ENCODE measurements at places on chromosomes 7 and 10.

GRCh38 chr7:122802301-122802751, 83.9 kb downstream of the CADPS2 start:
- DNase-seq = no peak

DNA sequence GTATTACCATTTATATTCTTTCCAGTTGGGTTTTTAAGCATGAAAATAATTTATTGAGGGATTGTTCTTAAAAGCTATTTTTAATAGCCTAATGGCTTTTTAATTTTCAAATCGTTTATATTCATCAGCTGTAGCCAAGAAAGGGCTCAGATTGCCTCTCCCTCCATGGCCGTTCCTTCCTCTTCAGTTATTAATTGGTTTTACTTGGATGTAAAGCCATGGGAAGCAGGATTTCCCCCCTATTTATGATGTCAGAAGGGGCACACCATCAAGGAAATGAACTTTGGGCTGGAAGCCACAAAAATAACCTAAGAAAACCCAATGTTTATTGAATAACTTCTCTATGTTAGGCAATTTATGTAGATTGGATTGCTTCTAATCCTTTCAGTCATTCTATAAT, 656.3 kb downstream of the TYW1 start:
- no peak for DNase-seq

- DNase-seq = no peak
Measured at GRCh38 chr10:35268791-35269257, 67.5 kb upstream of the CCNY start.

DNA sequence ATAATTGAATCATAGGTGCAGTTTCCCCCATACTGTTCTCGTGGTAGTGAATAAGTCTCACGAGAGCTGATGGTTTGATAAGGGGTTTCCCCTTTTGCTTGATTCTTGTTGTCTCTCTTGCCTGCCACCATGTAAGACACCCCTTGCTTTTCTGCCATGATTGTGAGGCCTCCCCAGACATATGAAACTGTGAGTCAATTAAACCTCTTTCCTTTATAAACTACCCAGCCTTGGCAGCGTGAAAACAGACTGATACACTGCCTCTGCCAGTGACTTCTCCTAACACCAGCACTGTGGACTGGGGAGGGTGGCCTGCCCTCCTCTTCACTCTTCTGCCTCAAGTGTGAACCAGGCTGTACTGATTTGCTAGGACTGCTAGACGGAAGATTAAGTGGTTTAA, 108.6 kb downstream of the RAB11FIP2 start:
- no peak for DNase-seq

- DNase-seq = no peak
Measured at GRCh38 chr7:14483663-14484062, 418.9 kb downstream of the DGKB start.

- DNase-seq = no peak
Measured at GRCh38 chr7:22791204-22792158, 31.2 kb downstream of the TOMM7 start.

- DNase-seq = no peak
Measured at GRCh38 chr7:112433289-112433688, 17.0 kb upstream of the IFRD1 start.

- DNase-seq = no peak
Measured at GRCh38 chr7:122161628-122162027, 17.6 kb upstream of the AASS start.

GRCh38 chr10:103564776-103565520, 71.4 kb downstream of the NEURL1 start:
- peak; percentile 73 for DNase-seq

DNA sequence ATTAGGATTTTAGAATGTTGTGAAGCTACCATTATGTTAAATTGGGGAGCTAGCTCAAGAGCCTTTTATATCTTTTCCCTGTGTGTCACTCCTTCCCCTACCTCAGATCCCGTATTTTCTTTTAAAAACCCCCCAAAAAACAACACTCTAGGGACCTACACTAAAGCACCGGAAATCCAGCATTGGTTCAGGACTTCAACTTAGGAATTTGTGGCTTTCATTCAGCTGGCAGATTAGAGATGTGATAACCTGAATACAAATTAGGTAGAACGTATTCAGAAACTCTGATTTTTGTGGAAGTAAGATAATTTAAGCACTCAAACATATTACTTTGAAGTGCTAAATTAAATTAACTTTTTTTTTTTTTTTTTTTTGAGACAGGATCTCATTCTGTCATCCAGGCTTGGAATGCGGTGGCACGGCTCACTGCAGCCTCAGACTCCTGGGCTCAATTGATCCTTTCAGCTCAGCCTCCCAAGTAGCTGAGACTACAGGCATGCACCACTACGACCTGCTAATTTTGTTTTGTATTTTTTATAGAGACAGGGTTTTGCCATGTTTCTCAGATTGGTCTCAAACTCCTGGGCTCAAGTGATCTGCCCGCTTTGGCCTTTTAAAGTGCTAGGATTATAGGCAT, 6.8 kb downstream of the TBC1D12 start:
- DNase-seq = no peak

GRCh38 chr10:124227988-124228387, 134.6 kb upstream of the CHST15 start:
- no peak for DNase-seq

DNA sequence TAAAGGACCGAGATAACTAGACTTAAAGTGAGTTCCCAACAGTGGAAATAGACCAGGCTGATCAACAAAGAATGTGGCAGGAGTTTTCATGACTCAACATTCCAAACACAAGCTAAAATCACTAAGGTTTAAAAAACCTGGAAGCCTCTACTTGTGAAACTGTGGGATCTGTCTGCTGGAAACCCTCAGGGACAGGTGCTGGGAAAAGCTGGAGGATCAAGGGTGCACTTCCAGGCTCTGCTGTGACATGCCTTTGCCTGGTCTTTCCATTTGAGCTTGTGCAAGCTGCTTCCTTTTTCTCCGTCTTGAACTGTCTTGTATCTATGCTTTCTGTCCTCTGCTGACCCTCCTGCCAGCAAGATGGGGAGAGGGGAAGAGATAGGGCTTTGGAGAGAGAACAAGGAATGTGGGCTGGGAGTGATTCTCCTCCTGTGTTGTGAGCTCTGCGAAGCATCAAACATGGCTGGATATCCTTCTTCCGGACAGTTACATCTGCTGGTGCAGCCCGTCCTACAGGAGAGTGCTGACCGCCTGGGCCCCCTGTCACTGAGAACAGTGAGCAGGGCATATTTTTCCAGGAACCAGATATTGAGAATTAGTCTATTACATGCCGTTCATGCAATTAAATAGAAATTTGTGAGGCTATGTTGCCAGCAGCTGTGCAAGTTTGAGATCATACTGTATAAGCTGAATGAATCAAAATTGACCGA, 25.5 kb downstream of the ARHGAP22 start:
- peak; percentile 4 for DNase-seq

DNA sequence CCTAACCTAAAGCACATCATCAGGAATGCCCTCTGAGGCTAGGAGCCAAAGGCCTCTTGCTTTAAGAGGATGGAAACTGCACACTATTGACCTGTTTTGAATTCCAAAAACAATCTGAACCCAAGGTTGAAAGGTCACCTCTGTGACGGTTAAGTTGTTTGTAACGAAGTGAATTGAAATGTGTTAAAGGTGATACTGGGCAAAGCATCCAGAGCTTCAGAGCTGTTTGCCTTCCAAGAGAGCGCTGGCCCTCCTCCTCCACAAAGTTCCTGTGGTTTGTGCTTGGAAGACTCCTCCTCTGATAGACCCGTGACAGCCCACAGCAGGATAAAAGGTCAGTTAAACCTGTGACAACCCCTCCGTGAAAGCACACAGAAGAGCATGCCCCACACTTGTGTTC, 133.7 kb upstream of the CTTNBP2 start:
- DNase-seq = no peak

DNA sequence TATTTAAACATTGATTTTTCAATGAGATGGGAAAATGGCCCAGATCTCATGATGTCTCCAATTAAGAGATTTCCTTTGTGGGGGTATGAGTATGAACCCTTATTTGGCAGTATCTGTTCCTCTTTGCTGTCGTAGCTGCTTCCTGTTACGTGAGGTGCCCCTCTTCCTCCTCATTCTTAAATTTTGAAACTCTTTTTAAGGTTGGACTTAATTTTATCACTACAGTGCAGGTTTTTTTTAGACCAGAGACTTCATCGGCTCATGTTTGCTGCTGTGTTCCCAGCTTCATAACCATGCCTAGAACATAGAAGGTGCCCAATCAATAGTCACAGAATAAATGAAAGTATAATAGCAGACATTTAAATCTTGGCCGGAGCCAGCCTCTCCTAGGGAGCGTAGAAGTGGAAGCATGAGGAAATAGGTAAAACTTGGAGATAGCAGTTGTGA, 2.4 kb downstream of the MIOS start:
- DNase-seq = no peak

DNA sequence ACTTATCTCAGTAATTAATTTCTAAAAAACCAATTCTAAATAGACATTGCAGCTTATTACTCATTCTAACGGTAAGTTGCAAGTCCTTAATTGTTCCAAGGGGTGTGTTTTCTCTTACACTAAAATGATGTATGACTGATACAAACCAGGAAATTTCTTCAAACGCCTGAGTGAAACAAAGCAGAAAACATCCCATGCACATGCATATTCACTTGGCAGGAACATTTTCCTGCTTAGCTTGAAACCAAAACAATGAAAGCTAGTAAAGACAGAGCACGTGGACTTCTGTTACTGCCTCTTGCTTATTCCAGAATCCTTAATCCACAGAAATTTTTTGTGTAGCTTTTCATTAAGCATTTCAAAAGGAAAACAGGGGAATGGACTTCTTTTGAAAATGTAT, 187.7 kb downstream of the MTERF1 start:
- DNase-seq = no peak

GRCh38 chr10:114061148-114061547, 17.5 kb downstream of the ADRB1 start:
- no peak for DNase-seq

DNA sequence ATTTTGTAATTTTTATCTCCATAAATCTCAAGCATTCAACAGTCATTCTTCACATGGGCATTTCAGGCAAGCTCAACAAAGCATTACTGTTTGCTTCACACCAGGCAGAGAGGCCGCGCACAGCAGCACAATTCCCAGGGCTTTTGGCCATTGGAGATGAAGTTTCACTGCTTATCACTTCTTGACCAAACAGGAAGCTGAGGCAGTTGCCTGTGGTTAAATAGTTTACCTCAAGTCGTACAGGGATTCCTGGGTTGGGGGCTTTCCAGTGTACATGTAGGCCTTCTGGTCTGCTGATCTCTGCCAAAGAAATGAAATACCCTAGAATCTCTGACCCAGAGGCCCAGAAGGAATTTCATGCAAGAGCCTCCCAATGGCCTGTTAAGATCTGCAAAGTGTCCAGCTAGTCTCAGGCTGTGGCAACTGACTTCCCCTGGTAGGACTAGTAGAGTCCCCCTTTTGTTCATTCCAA, 11.2 kb upstream of the PRDX3 start:
- DNase-seq = no peak

DNA sequence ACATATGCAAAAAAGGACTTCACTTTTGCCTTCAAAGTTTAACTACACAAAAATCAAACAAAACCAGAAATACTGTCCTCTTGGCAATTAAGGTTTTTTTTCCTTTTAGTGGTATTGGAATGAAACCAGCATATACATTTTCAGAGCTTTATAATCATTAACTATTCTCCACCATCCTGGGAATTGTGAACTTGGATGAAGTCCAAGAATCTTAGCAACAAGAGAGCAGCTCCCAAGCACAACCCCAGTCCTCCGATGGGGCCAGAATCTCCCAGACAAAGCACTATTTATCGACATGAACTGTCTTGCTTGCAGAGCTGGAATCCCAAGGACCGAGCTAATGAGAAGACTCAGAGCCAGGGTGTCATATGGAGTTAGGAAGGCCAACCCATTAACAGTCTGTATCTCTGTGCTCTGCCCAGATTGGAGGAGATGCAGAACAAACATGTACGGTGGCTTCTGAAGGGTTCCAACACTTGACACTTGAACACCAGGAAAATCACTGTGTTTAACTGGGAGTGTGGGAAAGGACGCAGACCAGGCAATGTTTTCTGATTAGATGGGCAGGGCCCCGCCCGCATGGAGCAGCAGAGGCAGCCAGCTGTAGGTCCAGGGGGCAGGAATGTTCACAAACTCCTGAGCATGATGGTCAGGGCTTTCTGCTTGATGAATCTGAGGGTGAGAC, 35.5 kb downstream of the PPP1R3C start:
- no peak for DNase-seq
